ENCODE measurements at places on chromosomes 2 and 18. TPM values are rescaled to one million over a fixed set of nuclear protein-coding genes. Genes with fewer than 3 reads are reported as not detected.

DNA sequence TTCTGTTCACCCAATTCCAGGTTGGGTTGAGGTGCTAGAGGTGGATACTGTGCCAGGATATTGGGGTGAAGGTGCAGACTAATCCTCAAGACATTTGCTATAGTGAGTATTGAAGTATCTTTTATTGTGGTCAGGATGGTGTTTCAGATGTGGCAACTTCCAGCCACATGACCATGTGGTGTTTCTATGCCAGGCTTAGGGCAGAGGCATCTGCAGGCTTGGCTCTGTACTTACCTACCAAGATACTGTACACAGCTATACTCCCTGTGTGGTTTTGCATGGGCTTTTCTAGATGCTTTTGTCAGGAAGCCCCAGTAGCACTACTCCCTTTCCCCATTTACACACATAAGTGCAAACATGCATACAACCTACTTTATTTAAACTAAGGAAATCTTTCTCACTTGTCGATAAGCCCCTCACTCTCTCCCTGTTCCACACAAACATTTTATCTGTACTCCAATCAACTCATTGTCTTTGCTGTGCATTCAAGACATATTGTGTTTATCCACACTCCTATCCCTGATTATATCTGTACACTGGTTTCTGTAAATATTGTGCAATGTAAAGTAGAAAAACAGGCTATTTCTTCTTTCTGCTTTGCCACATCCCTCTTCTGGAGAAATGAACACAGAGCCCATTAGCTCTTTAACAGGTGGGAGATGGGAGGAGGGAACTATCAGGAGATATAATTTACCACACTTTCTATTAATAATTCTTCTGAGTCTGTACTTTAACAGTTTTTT lies 12.3 kb downstream of the ARL6IP6 start:
- no peak overlapping the region for H3K27ac ChIP-seq
- DNase-seq, result no peak
- H3K27me3 ChIP-seq, result no peaks in the 10 kb centered on the region
- no peak overlapping the region for H3K4me3 ChIP-seq
- peaks cover 3% of the 10 kb centered on the region for H3K36me3 ChIP-seq

Gene CRACDL
- total RNA-seq, result 14.8 TPM

DNA sequence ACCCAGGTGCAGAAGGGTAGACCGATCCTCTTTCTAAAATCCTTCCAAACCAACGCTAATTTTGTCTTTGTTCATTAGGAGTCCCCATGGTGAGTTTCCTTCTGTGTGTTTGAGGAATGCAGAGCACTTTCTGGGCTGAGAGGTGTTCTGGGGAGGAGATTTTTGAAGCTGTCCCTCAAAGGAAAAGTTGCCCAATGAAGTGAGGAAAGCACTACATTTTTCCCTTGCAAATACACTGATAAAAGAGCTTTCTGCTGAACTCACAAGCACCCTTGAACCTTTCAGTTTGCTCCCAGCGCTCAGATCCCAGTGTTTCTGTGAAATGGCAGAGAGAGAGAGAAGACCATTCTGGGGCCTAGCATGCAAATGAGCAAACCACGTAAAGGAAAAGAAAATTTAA lies 299.6 kb upstream of the FANCL start:
- H3K36me3 ChIP-seq, result no peaks in the 10 kb centered on the region
- no peak for DNase-seq
- no peak overlapping the region for H3K27ac ChIP-seq
- H3K27me3 ChIP-seq, result no peaks in the 10 kb centered on the region
- no peaks in the 10 kb centered on the region for H3K4me1 ChIP-seq
- no peak overlapping the region for H3K4me3 ChIP-seq

Gene COL4A4
- total RNA-seq, result 53.3 TPM

GRCh38 chr2:206572725-206573124 lies 69.6 kb upstream of the FAM237A start:
- DNase-seq, result no peak
- H3K27me3 ChIP-seq, result no peaks in the 10 kb centered on the region
- no peaks in the 10 kb centered on the region for H3K36me3 ChIP-seq
- no peak overlapping the region for H3K4me3 ChIP-seq
- H3K4me1 ChIP-seq, result no peaks in the 10 kb centered on the region

Gene SMC6
- total RNA-seq, result 16.3 TPM

GRCh38 chr2:147469471-147469870 lies 375.4 kb upstream of the ACVR2A start:
- H3K27me3 ChIP-seq, result no peaks in the 10 kb centered on the region
- H3K4me3 ChIP-seq, result no peak overlapping the region
- no peak for DNase-seq
- H3K27ac ChIP-seq, result no peak overlapping the region
- H3K36me3 ChIP-seq, result no peaks in the 10 kb centered on the region
- no peaks in the 10 kb centered on the region for H3K4me1 ChIP-seq

Gene RAMP1
- 8.8 TPM for total RNA-seq

Gene TTLL4
- total RNA-seq, result 30.7 TPM

DNA sequence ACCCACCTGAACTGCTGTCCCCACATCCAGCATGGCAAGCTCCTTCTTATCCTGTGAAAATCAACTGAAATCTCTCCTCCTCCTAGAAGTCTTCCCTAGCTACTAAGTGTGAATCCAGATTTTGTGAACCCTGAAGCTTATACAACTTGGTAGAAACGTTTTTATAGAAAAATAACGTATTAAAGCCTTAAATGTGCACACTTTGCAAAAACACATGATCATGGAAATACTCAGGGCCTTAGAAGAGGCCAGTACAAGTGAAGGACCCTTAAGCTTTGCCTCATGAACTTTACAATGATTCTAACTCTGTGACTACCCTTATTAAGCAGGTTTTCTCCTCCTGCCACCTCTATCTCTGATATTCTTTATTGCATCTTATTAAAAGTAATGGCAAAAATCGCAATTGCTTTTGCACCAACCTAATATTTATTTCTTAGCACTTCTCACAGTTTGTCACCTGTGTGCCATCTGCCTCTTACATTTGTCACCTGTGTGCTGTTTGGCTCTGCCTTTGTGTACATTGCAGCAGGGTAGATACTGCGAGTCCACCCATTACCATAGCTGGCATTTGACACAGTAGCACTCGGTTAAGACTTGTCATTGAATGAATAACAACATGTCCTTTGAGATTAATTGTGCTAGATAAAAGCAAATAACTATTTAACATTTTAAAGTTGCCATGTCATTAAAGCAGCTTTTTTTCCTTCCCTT lies 42.2 kb downstream of the FRZB start:
- H3K27me3 ChIP-seq, result no peaks in the 10 kb centered on the region
- no peak overlapping the region for H3K27ac ChIP-seq
- no peak overlapping the region for H3K4me3 ChIP-seq

DNA sequence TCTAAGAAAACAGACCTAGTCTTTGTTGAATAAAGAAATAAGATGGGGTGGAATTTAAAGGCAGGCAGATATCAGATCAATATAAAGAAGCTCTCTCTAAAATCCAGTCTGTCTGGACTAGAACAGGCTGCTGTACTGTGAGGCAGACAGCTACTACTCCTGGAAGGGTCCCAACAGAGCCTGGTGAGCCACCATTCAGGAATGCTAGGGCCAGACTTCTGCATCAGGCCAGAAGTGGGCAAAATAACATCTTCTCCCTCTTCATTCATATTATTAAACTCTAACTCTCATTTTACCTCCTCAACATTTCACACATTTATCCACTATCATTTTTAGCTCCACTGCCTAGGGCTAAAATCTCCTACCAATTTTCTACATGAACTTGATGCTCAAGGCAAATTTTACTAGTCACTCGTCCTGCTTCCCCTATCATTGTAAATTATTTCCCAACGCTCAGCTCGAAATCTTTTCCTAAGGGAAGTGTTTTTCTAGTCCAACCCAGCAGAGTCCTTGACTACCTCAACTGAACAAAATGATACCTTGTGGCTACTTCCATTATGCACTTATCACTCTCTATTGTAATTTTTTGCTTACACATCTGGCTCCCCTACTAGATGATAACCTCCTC lies 45.2 kb upstream of the GLS start:
- H3K27me3 ChIP-seq, result no peaks in the 10 kb centered on the region
- no peaks in the 10 kb centered on the region for H3K4me1 ChIP-seq
- no peak for DNase-seq
- H3K27ac ChIP-seq, result no peak overlapping the region

- H3K27ac ChIP-seq, result no peak overlapping the region
- H3K4me3 ChIP-seq, result no peak overlapping the region
- H3K36me3 ChIP-seq, result no peaks in the 10 kb centered on the region
- no peak for DNase-seq
Observed at GRCh38 chr2:238731961-238732360, 115.9 kb upstream of the TWIST2 start.

Gene RHOB
- 487 TPM for total RNA-seq

- H3K27me3 ChIP-seq, result no peaks in the 10 kb centered on the region
- peak; percentile 47 for DNase-seq
- no peak overlapping the region for H3K4me3 ChIP-seq
- H3K4me1 ChIP-seq, result no peaks in the 10 kb centered on the region
- H3K36me3 ChIP-seq, result no peaks in the 10 kb centered on the region
Observed at GRCh38 chr2:1837022-1837421, 92.7 kb upstream of the PXDN start.

Gene LYG1
- total RNA-seq, result 21.0 TPM

All from kidney (tissue), 22 donors.